Transverse colon (tissue), 4 donors: ENCODE measurements at places on chromosomes 3 and 15. TPM values are rescaled to one million over a fixed set of nuclear protein-coding genes. Genes with fewer than 3 reads are reported as not detected.

FYTTD1 gene
- 37.0 TPM for total RNA-seq

IL17RD gene
- 2.5 TPM for total RNA-seq

SI gene
- 24.8 TPM for total RNA-seq

CAMKV gene
- not detected for total RNA-seq

HRH1 gene
- total RNA-seq, result 9.3 TPM

PGBD4 gene
- 1.5 TPM for total RNA-seq

PLD1 gene
- total RNA-seq, result 70.7 TPM

HES1 gene
- total RNA-seq, result 196 TPM

ZNF662 gene
- 2.2 TPM for total RNA-seq

SPINK8 gene
- total RNA-seq, result not detected

PRSS50 gene
- total RNA-seq, result not detected

CCDC13 gene
- total RNA-seq, result 33.3 TPM

DNA sequence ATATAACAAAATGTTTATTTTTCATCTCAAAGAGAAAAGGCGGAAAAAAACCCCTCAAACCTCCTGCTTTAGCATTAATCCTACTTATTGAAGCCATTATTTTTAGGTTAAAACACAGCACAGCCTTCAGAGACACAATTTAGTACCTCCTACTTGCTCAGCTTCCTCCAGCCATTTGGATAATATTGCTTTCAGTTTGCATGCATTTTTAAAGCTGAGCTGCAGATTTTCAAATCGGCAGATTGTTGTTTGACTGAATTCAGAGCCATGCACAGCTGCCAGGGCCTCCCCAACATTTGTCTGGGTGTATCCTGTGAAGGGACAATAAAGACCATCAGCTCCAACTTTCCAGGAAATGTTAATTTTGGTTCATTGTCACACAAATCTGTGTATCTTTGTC is 14.5 kb downstream of the POU1F1 start:
- DNase-seq, result no peak

GRCh38 chr3:63450023-63450422 is 171.9 kb downstream of the SYNPR start:
- no peak for DNase-seq

- no peak for DNase-seq
Observed at GRCh38 chr3:189632242-189632641, 1.1 kb downstream of the TP63 start.

DNA sequence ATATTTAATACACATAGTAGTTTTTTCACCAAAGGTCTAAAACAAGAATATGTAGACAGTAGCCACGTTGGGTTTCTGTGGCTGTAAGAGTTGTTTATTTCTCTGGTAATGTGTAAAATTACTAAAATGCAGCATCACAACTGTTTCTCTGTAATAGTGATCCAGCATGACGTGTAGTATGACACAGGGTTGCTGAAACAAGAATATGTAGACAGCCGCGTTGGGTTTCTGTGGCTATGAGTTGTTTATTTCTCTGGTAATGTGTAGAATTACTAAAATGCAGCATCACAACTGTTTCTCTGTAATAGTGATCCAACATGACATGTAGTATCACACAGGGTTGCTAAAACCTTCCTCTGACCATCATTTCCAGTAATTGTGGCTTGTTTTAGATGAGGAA is 153.6 kb upstream of the ZNF717 start:
- DNase-seq, result no peak

- peak; percentile 53 for DNase-seq
Observed at GRCh38 chr3:28134792-28135375, 106.5 kb upstream of the CMC1 start.

- DNase-seq, result no peak
Observed at GRCh38 chr3:54917174-54917573, 10.7 kb downstream of the LRTM1 start.

- DNase-seq, result no peak
Observed at GRCh38 chr3:124283652-124284023, 291.7 kb upstream of the ROPN1 start.

GRCh38 chr3:194767446-194768207 is 81.9 kb downstream of the FAM43A start:
- DNase-seq, result no peak

DNA sequence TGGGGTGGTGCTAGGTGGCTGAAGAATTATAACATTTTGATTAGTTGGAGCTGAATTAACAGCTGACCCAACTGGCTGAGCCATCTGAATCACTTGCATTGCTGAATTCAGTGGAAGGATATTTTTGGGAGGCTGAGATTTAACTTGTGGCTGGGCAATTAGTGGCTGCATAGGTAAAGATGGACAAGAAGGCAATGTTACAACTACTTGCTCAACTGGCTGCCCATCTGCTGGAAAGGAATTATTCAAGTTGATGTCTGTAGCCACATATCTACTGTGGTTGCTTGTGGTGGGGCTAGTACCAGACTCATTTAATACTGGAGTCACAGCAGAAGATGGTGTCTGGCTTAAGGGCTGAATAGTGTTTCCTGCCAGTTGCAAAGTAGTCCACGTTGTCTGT is 36.4 kb downstream of the USF3 start:
- no peak for DNase-seq

DNA sequence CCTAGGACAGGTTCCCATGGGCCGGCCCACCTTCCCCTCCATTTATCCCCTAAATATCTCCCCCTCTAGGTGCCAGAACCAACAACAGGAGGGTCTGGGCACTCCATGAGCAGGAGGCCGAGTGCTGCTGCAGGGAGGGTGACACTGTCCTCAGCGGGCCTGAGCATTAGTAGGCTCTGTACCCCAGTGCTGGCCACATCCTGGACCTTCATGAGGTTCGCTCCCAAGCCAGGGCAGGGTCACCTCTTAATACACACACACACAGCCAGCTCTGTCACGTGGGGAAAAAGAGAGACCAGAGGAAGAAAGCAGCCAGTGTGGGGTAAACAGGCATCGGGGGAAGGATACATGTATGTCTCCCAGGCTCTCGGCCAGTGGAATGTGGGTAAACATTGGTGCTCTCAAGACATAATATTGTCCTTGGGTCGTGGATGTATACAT is 27.9 kb upstream of the SEMA3F start:
- no peak for DNase-seq

GRCh38 chr15:73928241-73928579 is 1.9 kb downstream of the LOXL1 start:
- DNase-seq, result no peak

- no peak for DNase-seq
Observed at GRCh38 chr3:117499189-117499870, 789.8 kb downstream of the TUSC7 start.

DNA sequence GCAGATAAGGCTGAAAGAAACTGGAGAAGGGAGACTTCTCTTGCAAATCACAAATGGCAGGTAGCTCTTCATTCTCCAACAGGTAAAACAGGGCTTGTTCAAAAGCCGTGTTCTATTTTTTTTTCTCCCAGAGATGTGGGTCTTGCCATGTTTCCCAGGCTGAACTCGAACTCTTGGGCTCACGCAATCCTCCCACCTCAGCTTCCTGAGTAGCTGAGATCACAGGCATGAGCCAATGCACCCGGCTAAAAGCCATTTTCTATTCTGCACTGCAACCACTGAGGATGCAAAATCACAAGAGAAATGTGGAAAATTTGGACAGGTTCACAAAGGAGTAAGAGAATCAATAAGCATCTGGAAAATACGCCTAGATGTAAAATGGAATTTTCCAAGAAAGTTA is 19.5 kb downstream of the EIF4E3 start:
- DNase-seq, result no peak

GRCh38 chr15:73885954-73886700 is 12.8 kb downstream of the TBC1D21 start:
- DNase-seq, result no peak

DNA sequence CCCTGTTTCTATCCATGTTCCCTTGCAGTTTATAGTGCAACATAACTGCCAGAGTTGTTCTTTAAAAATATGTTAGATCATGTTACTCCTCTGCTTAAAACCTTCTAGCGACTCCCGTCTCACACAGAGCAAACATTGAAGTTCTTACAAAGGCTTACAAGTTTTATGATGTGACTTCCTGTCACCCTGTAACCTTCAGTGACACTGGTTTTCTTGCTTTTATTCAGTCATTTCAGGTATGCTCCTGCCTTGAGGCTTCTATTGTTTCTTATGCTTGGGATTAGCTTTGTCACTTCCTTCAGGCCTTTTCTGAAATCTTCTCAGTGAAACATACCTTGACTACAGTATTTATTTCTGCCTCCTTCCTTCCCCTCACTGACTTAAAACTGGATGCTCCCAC is 252.1 kb downstream of the DOCK3 start:
- DNase-seq, result no peak

DNA sequence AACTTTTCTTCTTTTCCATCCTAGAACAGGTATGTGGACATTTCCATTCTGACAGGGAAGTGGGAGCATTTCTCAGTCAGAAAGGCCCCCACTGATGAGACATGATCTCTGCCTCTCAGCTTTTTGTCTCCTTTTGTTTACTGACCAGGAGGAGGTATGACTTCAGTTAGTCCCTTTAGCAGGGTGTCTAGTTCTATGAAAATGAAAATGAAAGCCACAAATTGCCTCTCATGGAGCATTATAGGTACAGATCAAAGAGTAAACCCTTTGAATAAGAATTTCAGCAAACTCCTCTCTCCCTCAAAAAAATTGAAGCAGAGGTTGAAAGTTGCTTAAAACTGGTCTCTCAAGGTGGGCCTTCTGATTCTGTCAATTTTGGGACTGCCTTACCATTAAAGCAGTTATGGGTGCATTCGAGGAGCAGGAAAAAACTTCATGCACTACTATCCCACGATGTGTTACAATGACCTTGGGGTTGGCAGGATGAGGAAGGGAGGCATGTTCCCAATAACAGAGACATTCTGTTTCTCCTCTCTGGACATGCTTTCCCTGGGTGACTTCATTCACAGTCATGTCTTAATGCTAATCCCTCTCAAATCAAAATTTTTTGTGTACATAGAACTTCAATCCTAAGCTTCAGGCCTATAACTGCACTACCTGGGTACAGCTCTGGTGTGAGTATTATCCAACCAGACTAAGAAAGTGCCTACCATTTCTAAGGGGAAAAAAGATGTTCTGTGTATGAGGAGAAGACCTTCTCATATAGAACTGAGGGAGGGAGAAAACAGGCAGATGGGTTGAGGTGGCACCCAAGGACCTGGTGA is 50.6 kb upstream of the TBC1D23 start:
- no peak for DNase-seq

- no peak for DNase-seq
Observed at GRCh38 chr3:2303566-2303965, 204.9 kb downstream of the CNTN4 start.

- no peak for DNase-seq
Observed at GRCh38 chr3:122255757-122256439, 69.2 kb upstream of the CSTA start.

DNA sequence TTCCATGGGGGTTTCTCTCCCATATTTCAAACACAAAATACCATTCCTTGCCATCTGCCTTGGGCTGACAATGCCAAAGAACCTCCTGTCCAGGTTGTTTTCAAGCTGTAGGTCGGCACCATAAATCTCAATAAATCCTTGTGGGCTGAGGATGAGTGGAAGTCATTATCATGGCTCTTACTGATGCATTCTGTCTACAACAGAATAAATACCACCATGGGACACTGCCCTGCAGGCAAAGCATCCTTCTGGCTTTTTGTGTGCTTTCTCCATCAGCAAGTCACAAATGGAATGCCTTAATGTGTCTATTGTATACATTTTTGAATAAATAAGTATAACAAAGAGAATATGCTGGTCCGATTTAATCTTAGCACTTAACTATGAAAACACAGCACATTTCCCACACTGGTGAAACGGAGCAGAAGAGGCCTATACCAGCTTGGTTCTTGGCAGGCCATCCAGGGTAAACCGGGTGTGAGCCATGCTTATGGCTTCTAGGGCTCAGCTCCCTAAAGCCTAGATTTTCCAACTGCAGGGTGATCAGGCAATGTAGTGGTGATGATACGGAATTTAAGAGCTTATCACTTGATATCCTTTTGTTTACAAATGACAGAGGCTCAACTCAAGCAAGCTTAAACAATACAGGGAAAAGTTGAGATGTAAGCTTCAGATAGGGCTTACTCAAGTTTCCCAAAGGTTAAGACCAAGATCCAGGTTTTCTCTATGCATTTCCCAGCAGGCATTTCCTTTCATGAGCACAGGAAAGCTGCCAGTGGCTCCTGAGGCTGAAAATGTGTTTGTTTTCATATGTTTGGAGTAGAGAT is 133.2 kb upstream of the LRTM1 start:
- no peak for DNase-seq
